ENCODE measurements at places on chromosomes 1 and 21. TPM values are rescaled to one million over a fixed set of nuclear protein-coding genes. Genes with fewer than 3 reads are reported as not detected.

DNA sequence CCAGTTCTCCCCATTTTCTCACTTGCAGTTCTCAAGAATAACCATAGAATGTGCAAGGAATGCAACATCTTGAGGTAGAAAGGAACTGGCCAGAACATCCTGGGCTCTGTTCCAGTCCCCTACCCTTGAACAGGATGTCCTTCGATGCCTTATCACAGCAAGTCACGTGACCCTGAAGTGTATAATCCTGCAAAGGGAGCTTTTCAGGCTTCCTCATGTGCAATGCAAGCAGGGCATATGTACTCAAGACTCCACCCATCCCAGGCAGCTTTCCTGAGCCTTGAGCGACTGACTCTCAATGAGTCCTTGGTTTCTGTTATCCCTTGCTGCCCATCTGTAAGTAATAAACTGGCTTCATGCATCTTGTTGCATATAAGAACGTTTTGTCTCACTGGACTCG, 311.0 kb downstream of the MRPL39 start:
- H3K4me1 ChIP-seq: no peaks in the 10 kb centered on the region
- no peaks in the 10 kb centered on the region for H3K36me3 ChIP-seq
- H3K27me3 ChIP-seq: no peaks in the 10 kb centered on the region
- H3K4me3 ChIP-seq: no peak overlapping the region
- DNase-seq: no peak

GRCh38 chr21:34520764-34521508, 8.9 kb upstream of the KCNE1 start:
- no peak overlapping the region for H3K4me3 ChIP-seq
- H3K4me1 ChIP-seq: no peaks in the 10 kb centered on the region
- H3K27ac ChIP-seq: no peak overlapping the region
- H3K36me3 ChIP-seq: no peaks in the 10 kb centered on the region
- DNase-seq: no peak

DNA sequence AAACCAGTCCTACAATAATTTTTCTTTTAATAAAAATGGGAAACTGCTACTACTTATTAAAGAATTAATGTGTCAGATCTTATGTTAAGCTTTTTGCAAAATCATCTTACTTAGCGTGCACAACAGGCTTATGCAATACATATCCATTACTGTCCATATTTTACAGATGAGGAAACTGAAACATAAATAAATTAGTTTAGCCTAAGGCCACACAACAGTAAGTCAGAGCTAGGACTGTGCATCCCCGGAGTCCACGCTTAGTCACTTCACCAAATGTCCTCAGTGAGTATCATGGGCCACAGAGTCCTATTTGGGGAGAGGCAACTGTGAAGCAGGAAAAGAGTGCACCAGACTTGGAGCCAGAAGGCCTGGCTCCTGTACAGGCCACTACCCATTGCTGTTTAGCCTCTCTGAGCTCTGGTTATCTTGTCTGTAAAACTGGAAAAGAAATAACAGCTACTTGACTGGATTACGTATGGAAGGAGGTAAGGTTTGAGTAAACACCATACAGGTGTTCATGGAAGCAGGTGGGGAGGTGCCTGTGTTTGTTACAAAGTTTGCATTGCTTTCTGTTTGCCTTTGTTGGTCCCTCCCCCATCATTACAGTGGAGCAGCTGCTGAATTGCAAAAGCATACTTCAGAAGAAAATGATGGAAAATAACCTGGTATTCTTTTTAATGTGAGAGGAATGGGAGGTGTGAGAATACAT, 192.8 kb downstream of the FCRL5 start:
- no peak for DNase-seq
- no peaks in the 10 kb centered on the region for H3K4me1 ChIP-seq
- H3K27me3 ChIP-seq: no peaks in the 10 kb centered on the region
- no peaks in the 10 kb centered on the region for H3K36me3 ChIP-seq
- H3K4me3 ChIP-seq: no peak overlapping the region

GRCh38 chr1:29675481-29676263, 439.4 kb downstream of the PTPRU start:
- no peaks in the 10 kb centered on the region for H3K4me1 ChIP-seq
- no peak overlapping the region for H3K4me3 ChIP-seq
- no peaks in the 10 kb centered on the region for H3K27me3 ChIP-seq
- H3K36me3 ChIP-seq: no peaks in the 10 kb centered on the region
- H3K27ac ChIP-seq: no peak overlapping the region

TTLL7 gene
- not detected for total RNA-seq

DNA sequence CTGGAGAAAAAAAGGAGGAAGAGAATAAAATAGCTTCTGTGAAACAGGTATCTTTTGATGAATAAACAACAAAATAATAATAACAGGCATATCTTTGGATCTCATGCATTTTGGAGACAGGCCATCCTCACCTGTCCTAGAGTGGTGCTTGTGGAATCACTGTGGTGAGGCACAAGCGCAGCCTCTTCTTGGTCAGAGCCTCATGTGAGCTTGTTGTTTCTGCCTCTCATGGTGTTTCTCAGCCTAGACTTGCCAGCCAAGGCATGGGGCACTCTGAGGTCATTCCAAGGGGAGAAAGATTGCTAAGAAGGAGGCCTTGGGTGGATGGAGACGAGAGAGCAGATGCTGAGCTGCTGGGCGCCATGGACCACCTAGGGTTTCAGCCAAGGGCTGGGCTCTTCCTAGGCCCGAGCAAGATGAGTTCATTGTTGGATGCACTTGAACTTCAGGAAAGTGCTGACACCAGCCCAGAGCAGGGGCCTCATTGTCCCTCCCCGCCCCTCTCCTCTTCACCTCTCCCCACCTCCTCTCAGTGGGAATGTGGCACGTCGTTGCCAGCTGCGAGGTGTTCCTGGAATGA, 49.5 kb downstream of the ATP5PO start:
- DNase-seq: no peak
- no peaks in the 10 kb centered on the region for H3K27me3 ChIP-seq
- no peak overlapping the region for H3K27ac ChIP-seq
- no peaks in the 10 kb centered on the region for H3K36me3 ChIP-seq
- no peak overlapping the region for H3K4me3 ChIP-seq

GPR37L1 gene
- total RNA-seq: not detected

GRCh38 chr1:234844479-234845031, 234.6 kb upstream of the IRF2BP2 start:
- no peaks in the 10 kb centered on the region for H3K36me3 ChIP-seq
- no peak for DNase-seq
- H3K4me1 ChIP-seq: peaks cover 10% of the 10 kb centered on the region

TMPRSS2 gene
- not detected for total RNA-seq

LAMC1 gene
- 8.4 TPM for total RNA-seq

RASSF5 gene
- total RNA-seq: 29.5 TPM

GRCh38 chr1:218299416-218299815, 14.3 kb downstream of the RRP15 start:
- no peaks in the 10 kb centered on the region for H3K27me3 ChIP-seq
- H3K27ac ChIP-seq: no peak overlapping the region
- peaks cover 47% of the 10 kb centered on the region for H3K4me1 ChIP-seq
- peak; percentile 72 for DNase-seq

- no peaks in the 10 kb centered on the region for H3K27me3 ChIP-seq
- no peak for DNase-seq
- H3K4me1 ChIP-seq: no peaks in the 10 kb centered on the region
- no peak overlapping the region for H3K27ac ChIP-seq
Measured at GRCh38 chr1:232084584-232085223, 458.1 kb downstream of the DISC1 start.

- no peaks in the 10 kb centered on the region for H3K36me3 ChIP-seq
- no peak overlapping the region for H3K4me3 ChIP-seq
- H3K27ac ChIP-seq: no peak overlapping the region
- peaks cover 7% of the 10 kb centered on the region for H3K4me1 ChIP-seq
- DNase-seq: no peak
Measured at GRCh38 chr1:163196449-163196787, 6.3 kb downstream of the RGS5 start.

DNA sequence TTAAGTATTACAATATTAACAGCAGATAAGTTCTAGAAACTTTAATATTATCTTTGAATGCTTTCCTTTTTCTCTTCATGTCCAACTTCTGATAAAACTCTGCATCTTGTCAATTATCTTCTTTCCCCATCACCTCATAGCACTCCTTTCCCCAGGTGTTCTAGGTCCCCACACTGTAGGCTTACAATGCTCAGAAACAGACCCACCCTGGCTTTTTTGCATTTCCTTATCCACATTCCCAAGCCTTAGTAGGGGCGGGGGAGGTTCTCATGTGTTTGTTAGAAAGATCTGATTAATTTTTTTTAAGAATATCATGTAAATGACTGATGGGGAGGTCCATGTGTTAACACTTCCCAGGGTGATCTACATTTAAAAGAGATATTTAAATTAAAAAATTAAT, 63.9 kb downstream of the PLPPR4 start:
- H3K27me3 ChIP-seq: no peaks in the 10 kb centered on the region
- H3K36me3 ChIP-seq: no peaks in the 10 kb centered on the region
- no peaks in the 10 kb centered on the region for H3K4me1 ChIP-seq
- H3K27ac ChIP-seq: no peak overlapping the region
- DNase-seq: no peak

- DNase-seq: peak; percentile 79
- peak overlapping the region; percentile 85 for H3K27ac ChIP-seq
- H3K4me1 ChIP-seq: peaks cover 21% of the 10 kb centered on the region
- no peaks in the 10 kb centered on the region for H3K27me3 ChIP-seq
Measured at GRCh38 chr1:234398849-234399381, 25.7 kb downstream of the COA6 start.

NAV1 gene
- 0.83 TPM for total RNA-seq

DNA sequence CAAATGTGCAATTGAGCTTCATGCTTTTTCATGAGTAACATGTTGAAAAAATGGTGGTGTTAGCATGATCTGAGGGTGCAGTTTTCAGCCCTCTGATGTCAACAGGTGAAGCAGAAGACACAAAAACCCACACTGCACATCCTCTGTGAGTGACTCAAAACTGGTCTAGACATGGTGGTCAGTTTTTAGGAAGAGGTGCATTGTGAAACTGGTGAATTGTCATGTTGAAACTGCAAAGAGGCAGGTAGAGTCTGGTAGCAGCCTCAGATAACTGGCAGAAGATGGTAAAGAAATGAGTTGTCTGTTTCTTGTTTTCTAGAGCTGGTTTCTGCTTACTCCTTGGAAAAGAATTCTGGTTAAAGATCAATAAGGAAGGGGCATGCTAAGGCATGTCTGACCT, 97.3 kb upstream of the HMCN1 start:
- H3K4me1 ChIP-seq: peaks cover 7% of the 10 kb centered on the region
- H3K36me3 ChIP-seq: no peaks in the 10 kb centered on the region
- peaks cover 3% of the 10 kb centered on the region for H3K27me3 ChIP-seq
- H3K4me3 ChIP-seq: no peak overlapping the region
- H3K27ac ChIP-seq: no peak overlapping the region
- no peak for DNase-seq

GRCh38 chr1:233614173-233614742, 352 bp downstream of the KCNK1 start:
- H3K4me1 ChIP-seq: no peaks in the 10 kb centered on the region
- no peak overlapping the region for H3K27ac ChIP-seq
- no peaks in the 10 kb centered on the region for H3K27me3 ChIP-seq

GRCh38 chr1:169833179-169833901, 38.6 kb upstream of the METTL18 start:
- H3K27me3 ChIP-seq: no peaks in the 10 kb centered on the region
- H3K4me1 ChIP-seq: no peaks in the 10 kb centered on the region
- peaks cover 84% of the 10 kb centered on the region for H3K36me3 ChIP-seq
- no peak for DNase-seq

CD1D gene
- total RNA-seq: 7.2 TPM

GRCh38 chr1:171911506-171911905, 70.2 kb downstream of the DNM3 start:
- no peaks in the 10 kb centered on the region for H3K36me3 ChIP-seq
- H3K4me3 ChIP-seq: no peak overlapping the region
- H3K27ac ChIP-seq: no peak overlapping the region

DNA sequence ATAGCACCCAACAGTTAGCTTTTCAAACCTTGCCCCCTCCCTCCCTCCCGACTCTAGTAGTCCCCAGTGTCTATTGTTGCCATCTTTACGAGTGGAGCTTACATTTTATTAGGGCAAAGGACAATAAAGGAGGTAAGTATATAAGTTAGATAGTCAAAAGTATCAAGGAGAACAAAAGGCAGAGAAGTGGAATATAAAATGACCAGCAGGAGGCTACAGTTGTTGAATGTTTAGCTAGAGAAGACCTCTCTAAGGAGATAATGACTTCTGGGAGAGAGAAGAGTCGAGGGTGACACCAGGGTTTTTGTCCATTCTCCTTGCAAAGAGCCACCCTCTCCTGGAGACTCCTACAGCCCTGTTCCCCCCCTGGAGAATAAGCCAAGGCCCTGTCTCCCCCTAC, 48.7 kb downstream of the SYT6 start:
- H3K4me1 ChIP-seq: no peaks in the 10 kb centered on the region
- no peaks in the 10 kb centered on the region for H3K27me3 ChIP-seq
- no peak for DNase-seq
- H3K36me3 ChIP-seq: no peaks in the 10 kb centered on the region
- no peak overlapping the region for H3K27ac ChIP-seq

PPP1R8 gene
- 48.1 TPM for total RNA-seq

DNA sequence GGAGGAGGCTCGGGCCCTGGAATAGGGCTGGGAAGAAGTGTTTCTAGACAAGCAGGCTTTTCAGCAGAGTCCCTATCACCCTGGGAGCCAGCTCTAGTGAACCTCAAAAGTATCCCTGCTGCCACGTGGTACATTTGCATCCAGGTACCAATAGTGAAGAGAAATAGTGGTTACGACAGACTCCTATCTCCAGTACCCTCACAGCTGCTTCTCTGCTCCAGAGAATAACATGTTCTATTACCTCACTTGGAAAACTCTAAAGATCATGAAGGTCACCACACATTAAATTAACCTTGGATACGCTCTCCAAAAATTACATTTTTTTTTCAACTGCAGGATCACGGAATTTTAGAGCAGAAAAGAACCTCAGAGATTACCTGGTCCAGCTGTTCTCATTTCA, 230.4 kb upstream of the PLD5 start:
- no peak overlapping the region for H3K4me3 ChIP-seq
- no peaks in the 10 kb centered on the region for H3K27me3 ChIP-seq
- no peaks in the 10 kb centered on the region for H3K4me1 ChIP-seq

OR2T33 gene
- total RNA-seq: not detected

DNA sequence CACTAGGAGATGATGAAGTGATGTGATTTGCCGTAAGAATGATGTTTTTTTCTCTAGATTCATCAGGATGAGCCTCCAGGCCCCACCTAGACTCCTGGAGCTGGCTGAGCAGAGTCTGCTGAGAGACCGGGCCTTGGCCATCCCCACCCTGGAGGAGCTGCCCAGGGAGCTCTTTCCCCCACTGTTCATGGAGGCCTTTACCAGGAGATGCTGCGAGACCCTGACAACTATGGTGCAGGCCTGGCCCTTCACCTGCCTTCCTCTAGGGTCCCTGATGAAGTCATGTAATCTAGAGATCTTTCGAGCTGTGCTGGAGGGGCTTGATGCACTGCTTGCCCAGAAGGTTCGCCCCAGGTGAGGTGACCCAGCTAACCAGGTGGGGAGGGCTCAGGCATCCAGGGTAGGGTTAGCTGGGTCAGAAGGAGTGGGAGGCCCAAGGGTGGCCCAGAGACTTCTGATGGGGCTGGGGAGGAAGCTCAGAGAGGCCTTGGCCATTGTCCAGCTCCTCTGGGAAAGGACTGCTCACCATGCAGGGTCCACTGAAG, 1.3 kb downstream of the PRAMEF12 start:
- no peaks in the 10 kb centered on the region for H3K4me1 ChIP-seq
- no peak for DNase-seq
- H3K36me3 ChIP-seq: no peaks in the 10 kb centered on the region
- no peak overlapping the region for H3K27ac ChIP-seq
- no peaks in the 10 kb centered on the region for H3K27me3 ChIP-seq
- H3K4me3 ChIP-seq: no peak overlapping the region

CLCA2 gene
- total RNA-seq: not detected

GRCh38 chr1:37078866-37079265, 44.6 kb upstream of the GRIK3 start:
- no peak overlapping the region for H3K27ac ChIP-seq
- no peak for DNase-seq
- H3K27me3 ChIP-seq: no peaks in the 10 kb centered on the region
- H3K4me1 ChIP-seq: no peaks in the 10 kb centered on the region
- H3K4me3 ChIP-seq: no peak overlapping the region

BARHL2 gene
- total RNA-seq: not detected
